ENCODE measurements at places on chromosomes 2 and 18. TPM values are rescaled to one million over a fixed set of nuclear protein-coding genes. Genes with fewer than 3 reads are reported as not detected.
A peak's percentile ranks its signal among the peaks of the same experiment; 100 is the strongest.

Gene NOTO
- polyA plus RNA-seq: not detected

GRCh38 chr2:186429104-186429503, 57.0 kb upstream of the ZC3H15 start:
- peaks cover 7% of the 10 kb centered on the region for H3K4me1 ChIP-seq
- H3K27ac ChIP-seq: no peak overlapping the region
- no peaks in the 10 kb centered on the region for H3K27me3 ChIP-seq
- no peak overlapping the region for H3K4me3 ChIP-seq

GRCh38 chr2:11947956-11948355, 201.5 kb downstream of the LPIN1 start:
- no peaks in the 10 kb centered on the region for H3K36me3 ChIP-seq
- no peak for DNase-seq
- H3K27ac ChIP-seq: no peak overlapping the region
- no peaks in the 10 kb centered on the region for H3K27me3 ChIP-seq

GRCh38 chr2:241268306-241268705, 47.2 kb downstream of the HDLBP start:
- H3K4me3 ChIP-seq: no peak overlapping the region
- no peak for DNase-seq
- no peak overlapping the region for H3K27ac ChIP-seq
- peaks cover 50% of the 10 kb centered on the region for H3K36me3 ChIP-seq
- no peaks in the 10 kb centered on the region for H3K27me3 ChIP-seq

DNA sequence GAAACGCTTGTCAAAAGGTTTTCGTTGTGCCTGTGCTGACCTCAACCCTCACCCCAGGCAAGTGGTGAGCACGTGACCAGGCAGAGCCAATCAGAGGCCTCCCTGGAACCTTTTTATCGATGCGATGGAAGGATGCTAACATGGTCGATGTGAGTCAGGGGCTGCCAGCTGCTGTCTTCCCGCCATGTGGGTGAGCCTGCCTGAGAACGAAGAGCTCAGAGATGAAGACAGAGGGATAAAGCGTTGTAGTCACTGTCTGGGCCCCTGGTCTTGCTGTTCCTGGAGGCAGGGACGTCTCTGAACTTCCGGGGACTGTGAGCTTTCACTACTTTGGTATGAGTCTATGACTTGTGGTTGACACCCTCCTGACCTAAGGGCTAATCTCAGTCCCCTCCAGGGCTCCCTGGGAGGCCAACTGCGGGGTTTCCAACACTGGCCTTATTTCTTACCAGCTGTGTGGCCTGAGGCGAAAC, 18.6 kb downstream of the DNMT3A start:
- peak overlapping the region; percentile 6 for H3K27ac ChIP-seq
- no peaks in the 10 kb centered on the region for H3K27me3 ChIP-seq
- H3K36me3 ChIP-seq: no peaks in the 10 kb centered on the region

Gene LANCL1
- polyA plus RNA-seq: 21.4 TPM

GRCh38 chr2:149657401-149658040, 69.9 kb upstream of the MMADHC start:
- no peaks in the 10 kb centered on the region for H3K27me3 ChIP-seq
- H3K27ac ChIP-seq: no peak overlapping the region
- no peaks in the 10 kb centered on the region for H3K36me3 ChIP-seq
- DNase-seq: no peak
- no peaks in the 10 kb centered on the region for H3K4me1 ChIP-seq
- no peak overlapping the region for H3K4me3 ChIP-seq

Gene CAPN13
- polyA plus RNA-seq: 79.4 TPM

Gene CCDC85A
- not detected for polyA plus RNA-seq

GRCh38 chr18:30175621-30176225, 866.8 kb downstream of the DSC3 start:
- no peaks in the 10 kb centered on the region for H3K36me3 ChIP-seq
- H3K27me3 ChIP-seq: no peaks in the 10 kb centered on the region
- H3K4me3 ChIP-seq: no peak overlapping the region
- H3K27ac ChIP-seq: no peak overlapping the region

Gene HOXD13
- not detected for polyA plus RNA-seq

GRCh38 chr2:227414846-227415245, 27.1 kb upstream of the SCYGR1 start:
- H3K36me3 ChIP-seq: no peaks in the 10 kb centered on the region
- DNase-seq: no peak
- no peak overlapping the region for H3K4me3 ChIP-seq
- H3K4me1 ChIP-seq: peaks cover 19% of the 10 kb centered on the region

Gene TMEM150A
- polyA plus RNA-seq: 39.6 TPM

- H3K27ac ChIP-seq: no peak overlapping the region
- no peak for DNase-seq
- peaks cover 14% of the 10 kb centered on the region for H3K4me1 ChIP-seq
- no peaks in the 10 kb centered on the region for H3K36me3 ChIP-seq
- no peak overlapping the region for H3K4me3 ChIP-seq
- H3K27me3 ChIP-seq: no peaks in the 10 kb centered on the region
Observed at GRCh38 chr2:235774153-235774870, 280.5 kb downstream of the AGAP1 start.

GRCh38 chr2:120867290-120868241, 131.9 kb downstream of the GLI2 start:
- no peaks in the 10 kb centered on the region for H3K4me1 ChIP-seq
- DNase-seq: peak; percentile 54
- H3K4me3 ChIP-seq: no peak overlapping the region
- H3K36me3 ChIP-seq: no peaks in the 10 kb centered on the region

GRCh38 chr2:160465002-160465401, 28.6 kb downstream of the RBMS1 start:
- no peak overlapping the region for H3K27ac ChIP-seq
- no peak overlapping the region for H3K4me3 ChIP-seq
- H3K36me3 ChIP-seq: no peaks in the 10 kb centered on the region
- no peaks in the 10 kb centered on the region for H3K4me1 ChIP-seq

Gene MEP1B
- polyA plus RNA-seq: 85.4 TPM

GRCh38 chr18:32607816-32608215, 137.1 kb upstream of the GAREM1 start:
- no peak overlapping the region for H3K4me3 ChIP-seq
- H3K4me1 ChIP-seq: no peaks in the 10 kb centered on the region
- no peak overlapping the region for H3K27ac ChIP-seq
- H3K36me3 ChIP-seq: no peaks in the 10 kb centered on the region
- no peak for DNase-seq
- no peaks in the 10 kb centered on the region for H3K27me3 ChIP-seq

GRCh38 chr2:30736461-30737325, 70.6 kb downstream of the CAPN13 start:
- no peaks in the 10 kb centered on the region for H3K36me3 ChIP-seq
- H3K4me3 ChIP-seq: no peak overlapping the region
- H3K27ac ChIP-seq: no peak overlapping the region
- DNase-seq: no peak
- H3K27me3 ChIP-seq: no peaks in the 10 kb centered on the region

- no peaks in the 10 kb centered on the region for H3K4me1 ChIP-seq
- no peak overlapping the region for H3K27ac ChIP-seq
- no peaks in the 10 kb centered on the region for H3K36me3 ChIP-seq
- H3K27me3 ChIP-seq: no peaks in the 10 kb centered on the region
- no peak overlapping the region for H3K4me3 ChIP-seq
- no peak for DNase-seq
Observed at GRCh38 chr18:11532758-11533512, 76.5 kb upstream of the SLC35G4 start.

- no peak overlapping the region for H3K4me3 ChIP-seq
- H3K27ac ChIP-seq: no peak overlapping the region
- no peaks in the 10 kb centered on the region for H3K4me1 ChIP-seq
- no peaks in the 10 kb centered on the region for H3K36me3 ChIP-seq
- no peak for DNase-seq
Observed at GRCh38 chr2:70894765-70895164, 40.9 kb upstream of the ATP6V1B1 start.

DNA sequence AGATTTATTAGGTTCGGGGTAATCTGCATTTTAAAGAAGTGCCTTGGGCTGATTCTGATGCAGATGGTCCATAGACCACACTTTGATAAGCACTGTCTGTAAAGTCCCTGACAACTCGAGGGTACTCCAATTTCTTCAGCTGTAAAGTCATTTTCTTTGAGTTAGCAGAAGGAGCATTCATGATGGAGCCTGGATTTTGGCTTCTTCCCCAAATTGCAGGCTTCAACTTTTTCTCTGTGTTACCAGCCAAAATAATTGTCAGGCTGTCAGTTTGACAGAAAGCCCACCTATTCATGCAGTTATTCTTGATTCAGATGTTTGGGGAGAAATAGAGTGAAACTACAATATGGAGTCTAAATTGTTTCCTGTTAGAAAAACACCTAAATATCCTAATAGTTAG, 66.0 kb downstream of the RPL37A start:
- no peak for DNase-seq
- H3K4me3 ChIP-seq: no peak overlapping the region
- H3K4me1 ChIP-seq: no peaks in the 10 kb centered on the region
- H3K27ac ChIP-seq: no peak overlapping the region

DNA sequence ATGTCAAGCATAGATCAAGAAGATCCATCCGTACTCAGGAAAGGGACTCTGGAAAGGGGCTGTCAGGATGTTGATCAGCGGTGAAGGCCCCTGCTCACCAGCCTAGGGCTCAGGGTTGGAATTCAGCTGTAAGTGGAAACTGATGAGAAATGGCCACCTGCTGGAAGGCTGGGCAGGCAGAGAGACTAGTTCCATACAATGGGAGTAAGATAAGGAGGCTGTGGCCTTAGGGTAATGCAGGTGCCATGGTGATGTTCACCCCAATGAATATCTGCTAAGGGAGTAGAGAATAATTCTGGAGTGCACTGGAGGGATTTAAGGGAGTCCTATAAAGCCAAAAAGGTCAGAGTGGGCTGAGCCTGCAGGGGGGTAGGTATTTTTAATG, 256.6 kb downstream of the CYRIA start:
- no peaks in the 10 kb centered on the region for H3K36me3 ChIP-seq
- no peak for DNase-seq
- H3K27me3 ChIP-seq: no peaks in the 10 kb centered on the region

GRCh38 chr18:67650686-67651385, 134.3 kb upstream of the DSEL start:
- no peak overlapping the region for H3K4me3 ChIP-seq
- no peaks in the 10 kb centered on the region for H3K27me3 ChIP-seq
- no peaks in the 10 kb centered on the region for H3K36me3 ChIP-seq
- H3K4me1 ChIP-seq: no peaks in the 10 kb centered on the region
- no peak for DNase-seq
- no peak overlapping the region for H3K27ac ChIP-seq

- DNase-seq: no peak
- no peak overlapping the region for H3K4me3 ChIP-seq
- no peaks in the 10 kb centered on the region for H3K27me3 ChIP-seq
- H3K36me3 ChIP-seq: peaks cover 8% of the 10 kb centered on the region
Observed at GRCh38 chr2:100986157-100986556, 15.9 kb upstream of the RPL31 start.

GRCh38 chr2:44510246-44510645, 148.5 kb downstream of the CAMKMT start:
- no peak for DNase-seq
- H3K4me1 ChIP-seq: no peaks in the 10 kb centered on the region
- H3K36me3 ChIP-seq: no peaks in the 10 kb centered on the region
- no peak overlapping the region for H3K27ac ChIP-seq
- no peaks in the 10 kb centered on the region for H3K27me3 ChIP-seq

Gene CNGA3
- 1.5 TPM for polyA plus RNA-seq

- no peaks in the 10 kb centered on the region for H3K27me3 ChIP-seq
- H3K27ac ChIP-seq: no peak overlapping the region
- peaks cover 11% of the 10 kb centered on the region for H3K4me1 ChIP-seq
- no peaks in the 10 kb centered on the region for H3K36me3 ChIP-seq
Observed at GRCh38 chr2:224160917-224161316, 121.8 kb upstream of the SERPINE2 start.

GRCh38 chr2:128269063-128269989, 49.3 kb downstream of the HS6ST1 start:
- H3K4me1 ChIP-seq: no peaks in the 10 kb centered on the region
- no peak overlapping the region for H3K4me3 ChIP-seq
- no peaks in the 10 kb centered on the region for H3K27me3 ChIP-seq
- H3K27ac ChIP-seq: no peak overlapping the region
- no peak for DNase-seq

GRCh38 chr2:62202019-62202722, 6.3 kb downstream of the B3GNT2 start:
- H3K4me3 ChIP-seq: no peak overlapping the region
- H3K4me1 ChIP-seq: peaks cover 13% of the 10 kb centered on the region
- no peaks in the 10 kb centered on the region for H3K36me3 ChIP-seq
- DNase-seq: no peak

DNA sequence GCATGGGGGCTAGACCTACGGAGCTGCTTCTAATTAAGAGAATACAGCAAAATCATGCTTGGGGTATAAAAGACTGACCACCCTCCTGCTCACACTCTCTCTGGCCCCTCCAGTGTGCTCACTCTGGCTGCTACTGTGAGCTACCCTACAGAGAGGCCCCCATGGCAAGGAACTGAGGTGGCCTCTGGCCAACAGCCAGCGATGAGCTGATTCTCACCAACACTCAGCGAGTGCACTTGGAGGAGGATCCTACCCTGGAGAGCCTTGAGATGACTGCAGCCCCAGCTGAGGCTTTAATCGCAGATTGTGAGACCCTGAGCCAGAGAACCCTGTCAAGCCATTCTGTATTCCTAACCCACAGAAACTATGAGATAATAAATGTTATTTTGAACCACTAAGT, 88.2 kb downstream of the GFPT1 start:
- H3K27ac ChIP-seq: no peak overlapping the region
- no peaks in the 10 kb centered on the region for H3K27me3 ChIP-seq

DNA sequence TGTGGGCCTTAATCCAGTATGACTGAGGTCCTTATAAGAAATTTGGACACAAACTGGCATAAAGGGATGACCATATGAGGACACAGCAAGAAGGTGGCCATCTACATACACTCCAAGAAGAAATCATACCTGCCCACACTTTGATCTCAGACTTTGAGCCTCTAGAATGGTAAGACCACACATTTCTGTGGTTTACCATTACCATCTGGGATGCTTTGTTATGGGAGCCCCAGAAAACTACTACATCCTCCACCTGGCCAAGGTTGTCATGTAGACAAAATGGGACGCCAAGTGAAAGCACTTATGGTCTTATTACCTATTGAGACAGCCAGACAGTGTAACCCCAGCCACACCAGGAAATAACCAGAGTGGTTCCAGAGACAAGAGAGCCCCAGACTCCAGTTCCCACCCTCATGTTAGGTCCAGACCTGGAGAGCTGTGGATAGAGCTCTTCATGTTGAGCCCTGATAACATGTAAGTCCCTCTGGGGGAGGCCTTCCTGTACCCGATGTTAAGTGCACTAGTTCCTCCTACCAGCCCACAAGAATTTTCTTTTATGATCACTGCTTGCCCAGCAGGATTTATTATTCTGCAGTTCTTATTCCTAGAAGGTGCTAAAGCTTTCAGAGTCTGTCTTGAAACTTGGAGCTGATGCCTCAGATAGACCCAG, 4.6 kb upstream of the ADD2 start:
- H3K27ac ChIP-seq: no peak overlapping the region
- H3K4me3 ChIP-seq: no peak overlapping the region
- no peak for DNase-seq
- H3K27me3 ChIP-seq: peaks cover 45% of the 10 kb centered on the region
- H3K4me1 ChIP-seq: no peaks in the 10 kb centered on the region

- H3K27ac ChIP-seq: peak within 1 kb of the TSS; percentile 51
- peak; percentile 83 for DNase-seq
- H3K4me3 ChIP-seq: peak within 1 kb of the TSS; percentile 89
Observed at GRCh38 chr2:162073888-162074631, at the start of gene DPP4. TSS of gene DPP4 (minus strand) at chr2:162074215. CDS start at chr2:162073981, 234 bp downstream.

GRCh38 chr2:15383695-15384350, 177.3 kb downstream of the NBAS start:
- no peaks in the 10 kb centered on the region for H3K27me3 ChIP-seq
- no peak for DNase-seq
- no peak overlapping the region for H3K27ac ChIP-seq
- H3K4me1 ChIP-seq: no peaks in the 10 kb centered on the region
- H3K4me3 ChIP-seq: no peak overlapping the region

- DNase-seq: no peak
- no peaks in the 10 kb centered on the region for H3K4me1 ChIP-seq
- H3K36me3 ChIP-seq: peaks cover 6% of the 10 kb centered on the region
- no peaks in the 10 kb centered on the region for H3K27me3 ChIP-seq
Observed at GRCh38 chr2:182971820-182972547, 66.3 kb downstream of the NCKAP1 start.

Data from small intestine (tissue), 16 donors.